ENCODE measurements at places on chromosomes 5 and 9.

GRCh38 chr5:135359374-135360165, 39.5 kb downstream of the MACROH2A1 start:
- H3K4me3 ChIP-seq: no peak overlapping the region
- H3K4me1 ChIP-seq: peaks cover 9% of the 10 kb centered on the region
- H3K36me3 ChIP-seq: peaks cover 4% of the 10 kb centered on the region
- DNase-seq: no peak

DNA sequence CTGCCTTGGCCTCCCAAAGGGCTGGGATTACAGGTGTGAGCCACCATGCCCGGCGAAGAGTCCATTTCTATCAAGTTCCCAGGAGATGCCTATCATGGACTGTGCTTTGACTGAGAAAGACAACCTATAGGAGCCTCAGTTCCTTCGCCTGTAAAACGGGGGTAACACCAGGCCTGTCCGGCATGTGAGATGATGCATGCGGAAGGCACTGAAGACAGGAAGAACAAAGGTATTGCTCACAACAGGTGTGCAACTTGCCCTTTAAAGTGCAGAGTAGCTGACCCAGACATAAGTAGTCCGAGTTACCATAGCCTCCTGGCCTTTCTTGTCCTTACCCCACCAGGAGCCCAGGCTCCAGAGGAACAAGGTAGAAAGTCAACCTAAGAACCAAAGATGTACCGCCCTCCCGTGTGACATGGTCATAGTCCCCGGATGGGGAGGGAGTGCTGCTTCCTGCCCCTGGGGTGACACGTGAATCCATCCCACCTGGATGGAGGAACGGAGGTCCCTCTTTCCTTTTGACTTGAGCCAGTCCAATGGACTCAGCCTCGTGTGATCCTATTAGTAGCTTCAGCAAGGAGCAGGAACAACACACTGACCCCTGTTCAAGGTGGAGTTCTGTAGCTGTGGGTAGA, 60.3 kb downstream of the HSPA4 start:
- no peaks in the 10 kb centered on the region for H3K27me3 ChIP-seq
- no peak for DNase-seq
- H3K36me3 ChIP-seq: no peaks in the 10 kb centered on the region
- H3K27ac ChIP-seq: no peak overlapping the region
- peaks cover 18% of the 10 kb centered on the region for H3K4me1 ChIP-seq

DNA sequence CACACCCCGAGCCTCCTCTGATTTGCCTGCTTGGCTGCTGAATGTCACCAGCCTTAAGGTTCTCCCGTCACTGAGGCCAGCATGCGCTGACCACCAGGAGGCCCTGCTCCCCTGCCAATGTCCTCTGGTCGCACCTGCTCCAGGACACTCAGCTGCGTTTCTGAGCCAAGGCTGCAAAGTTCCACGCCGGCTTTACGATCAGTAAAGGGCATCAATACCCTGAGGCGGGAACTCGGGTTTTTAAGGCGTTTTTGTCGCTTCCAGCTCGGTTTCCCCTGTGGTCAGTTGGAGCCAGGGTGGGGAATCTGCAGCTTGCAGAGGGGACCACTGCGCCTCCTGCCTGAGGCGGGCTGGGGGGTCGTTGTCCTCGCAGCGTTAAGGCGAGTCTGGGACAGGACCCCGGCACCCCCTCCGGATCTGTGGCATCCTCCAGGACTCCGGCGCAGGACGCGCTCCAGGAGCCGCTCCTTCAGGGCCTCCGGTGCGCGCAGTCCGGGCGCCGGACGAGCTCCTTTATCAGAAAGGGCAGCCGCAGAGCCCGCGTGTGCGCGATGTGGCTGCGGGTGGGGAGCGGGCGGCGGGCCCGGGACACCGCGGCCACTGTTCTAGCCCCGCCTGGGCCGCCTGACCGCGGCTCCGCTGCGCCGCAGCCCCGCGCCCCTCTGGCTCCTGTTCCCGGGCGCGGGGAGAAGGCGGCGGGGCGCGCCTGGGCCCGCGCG, 24.1 kb upstream of the FLT4 start:
- H3K36me3 ChIP-seq: peaks cover 4% of the 10 kb centered on the region
- H3K27me3 ChIP-seq: peaks cover 41% of the 10 kb centered on the region
- no peak overlapping the region for H3K4me3 ChIP-seq
- H3K4me1 ChIP-seq: peaks cover 12% of the 10 kb centered on the region
- no peak overlapping the region for H3K27ac ChIP-seq

GRCh38 chr9:3332802-3333201, 193.0 kb downstream of the RFX3 start:
- no peak overlapping the region for H3K27ac ChIP-seq
- peaks cover 6% of the 10 kb centered on the region for H3K4me1 ChIP-seq
- no peak for DNase-seq
- H3K27me3 ChIP-seq: no peaks in the 10 kb centered on the region

DNA sequence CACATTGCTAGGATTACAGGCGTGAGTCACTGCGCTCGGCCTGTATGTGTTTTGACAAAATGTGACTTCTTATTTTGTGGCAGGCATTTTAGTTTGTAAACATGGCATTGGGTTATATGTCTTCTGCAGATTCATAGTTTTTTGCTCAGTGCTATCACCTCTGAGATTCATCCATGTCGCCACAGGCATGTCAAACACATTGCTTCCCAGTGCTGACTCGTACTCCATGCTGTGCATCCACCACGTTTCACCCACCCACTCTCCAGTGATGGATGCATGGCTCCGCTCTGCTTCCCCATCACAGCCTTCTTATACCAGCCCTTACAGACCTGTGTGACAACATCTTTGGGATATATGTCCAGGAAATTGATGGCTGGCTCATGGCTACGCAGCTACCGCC, 158.8 kb downstream of the GAS1 start:
- no peak overlapping the region for H3K27ac ChIP-seq
- H3K4me1 ChIP-seq: no peaks in the 10 kb centered on the region
- DNase-seq: no peak
- H3K4me3 ChIP-seq: no peak overlapping the region
